Vagina (tissue), 2 donors: ENCODE measurements at places on chromosomes 5 and 9.

DNA sequence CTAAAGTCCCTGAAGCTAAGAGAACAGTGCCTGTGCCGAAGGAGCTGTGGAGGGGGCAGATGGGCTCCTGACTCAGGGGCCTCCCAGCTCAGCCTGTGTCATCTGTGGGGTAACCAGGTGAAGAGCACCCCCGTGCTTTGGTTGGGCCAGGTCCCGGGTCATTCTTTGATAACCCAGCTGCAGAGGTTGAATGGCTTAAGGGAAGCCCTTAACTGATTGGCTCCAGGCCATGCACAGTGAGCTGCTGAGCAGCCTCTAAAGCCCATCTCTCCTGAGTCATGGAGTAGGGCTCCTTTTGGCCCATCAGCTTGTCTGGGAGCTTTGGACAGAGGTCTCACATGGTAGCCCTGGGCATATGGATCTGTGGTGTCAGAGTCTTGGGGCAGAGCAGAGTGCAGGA, 28.7 kb downstream of the COL27A1 start:
- DNase-seq = no peak

GRCh38 chr9:33273266-33273971, 8.6 kb downstream of the CHMP5 start:
- DNase-seq = no peak

GRCh38 chr5:95219411-95219810, 65.5 kb downstream of the MCTP1 start:
- DNase-seq = no peak

- peak; percentile 94 for DNase-seq
Observed at GRCh38 chr5:132500931-132501628, 10.5 kb upstream of the IRF1 start.

- no peak for DNase-seq
Observed at GRCh38 chr9:113543296-113543981, 79.9 kb downstream of the RGS3 start.

DNA sequence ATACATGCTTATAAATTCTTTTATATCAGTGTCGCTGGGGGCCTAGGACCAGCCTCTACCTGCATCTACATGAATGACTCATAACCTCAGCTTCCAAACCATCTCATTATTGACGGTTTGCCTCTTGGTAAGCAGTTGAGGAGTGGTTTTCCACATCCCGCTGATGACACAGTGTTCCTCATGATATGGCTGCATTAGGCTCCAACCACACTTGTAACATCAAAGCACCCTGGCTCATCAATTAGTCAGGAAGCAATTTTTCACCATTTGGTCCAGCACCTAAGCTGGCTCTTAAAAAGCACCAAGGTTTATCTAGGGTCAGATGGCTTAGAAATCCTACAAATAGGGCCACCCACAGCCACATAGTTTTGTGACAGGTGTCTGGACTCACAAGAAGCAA, 402.4 kb downstream of the ARHGEF28 start:
- DNase-seq = no peak

DNA sequence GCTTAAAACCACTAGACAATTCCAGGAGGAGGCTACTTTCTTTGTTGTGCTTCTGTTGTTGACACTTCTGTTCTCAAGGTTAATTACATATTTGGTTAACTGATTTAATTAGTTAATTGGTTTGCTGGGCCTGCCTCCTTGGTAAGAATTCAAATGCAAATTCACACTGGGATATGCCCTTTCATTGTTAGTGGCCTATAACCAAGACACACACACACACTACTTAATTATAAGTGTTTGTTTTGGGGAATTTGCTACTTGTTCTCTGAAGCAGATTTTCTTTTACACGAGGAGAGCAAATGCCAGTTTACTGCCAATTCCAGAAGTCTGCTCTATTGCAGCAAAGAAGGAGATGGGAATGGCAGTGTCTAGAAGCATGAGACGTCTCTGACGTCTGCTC, 101.6 kb upstream of the BASP1 start:
- no peak for DNase-seq

DNA sequence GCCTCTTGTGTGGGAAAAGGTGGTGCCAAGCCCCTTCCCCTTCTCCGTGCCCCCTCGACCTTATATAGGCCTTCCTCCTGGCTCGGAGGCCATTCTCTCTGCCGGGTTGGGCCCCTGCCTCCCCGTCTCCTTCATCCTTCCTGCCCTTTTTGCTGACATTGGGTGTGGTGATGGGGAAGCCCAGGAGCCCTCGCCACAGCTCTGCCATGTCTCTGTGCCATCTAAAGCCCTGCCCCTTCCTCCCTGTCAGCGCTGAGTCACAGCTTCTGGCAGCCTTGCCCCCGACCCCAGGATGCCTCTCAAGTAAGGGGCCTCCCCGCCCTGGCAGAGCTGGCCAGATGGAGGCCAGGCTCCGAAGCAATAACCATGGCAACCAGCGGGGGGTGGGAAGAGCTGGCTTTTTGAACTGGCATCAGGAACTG, 30.4 kb downstream of the JADE2 start:
- no peak for DNase-seq

DNA sequence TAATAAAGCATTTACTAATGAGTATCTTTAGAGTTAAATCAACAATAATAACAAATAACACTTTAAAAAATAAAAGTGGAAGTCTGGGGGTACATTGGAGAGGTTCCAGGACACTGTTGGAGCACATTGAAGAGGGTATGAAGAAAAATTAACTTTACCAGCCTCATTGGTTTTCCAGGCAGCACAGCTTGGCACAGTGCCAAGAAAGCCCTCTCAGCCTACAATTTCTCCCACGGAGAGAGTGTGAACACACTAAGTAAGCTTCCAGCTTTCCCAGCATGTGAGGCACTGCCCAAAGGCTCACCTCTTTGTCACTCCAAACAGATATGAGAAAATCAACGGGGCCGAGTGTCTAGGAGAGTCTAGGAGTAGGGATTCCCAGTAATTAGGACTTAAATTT, 1912.8 kb upstream of the NUDT12 start:
- DNase-seq = no peak

- no peak for DNase-seq
Observed at GRCh38 chr5:83323557-83324180, 147.9 kb upstream of the VCAN start.

DNA sequence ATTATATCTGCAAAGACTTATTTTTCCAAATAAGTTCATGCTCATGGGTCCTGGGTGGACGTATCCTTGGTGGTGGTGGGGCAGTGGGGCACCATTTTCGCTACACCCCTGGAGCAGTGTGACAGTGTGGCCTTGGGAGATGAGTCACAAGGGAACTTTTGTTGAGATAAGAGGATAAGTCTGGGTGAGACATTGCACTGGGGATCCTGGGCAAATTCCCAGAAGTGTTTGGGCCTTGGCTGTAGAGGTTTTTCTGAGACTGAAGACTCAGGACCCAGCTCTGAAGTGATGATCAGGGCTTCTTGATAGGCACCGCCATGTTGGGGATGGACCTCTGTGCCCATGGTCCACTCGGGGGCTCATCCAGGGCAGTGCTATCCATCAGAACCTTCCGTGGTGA, 149.4 kb downstream of the MACROH2A1 start:
- no peak for DNase-seq

GRCh38 chr9:122923947-122924346, 7.4 kb downstream of the ZBTB26 start:
- DNase-seq = no peak

DNA sequence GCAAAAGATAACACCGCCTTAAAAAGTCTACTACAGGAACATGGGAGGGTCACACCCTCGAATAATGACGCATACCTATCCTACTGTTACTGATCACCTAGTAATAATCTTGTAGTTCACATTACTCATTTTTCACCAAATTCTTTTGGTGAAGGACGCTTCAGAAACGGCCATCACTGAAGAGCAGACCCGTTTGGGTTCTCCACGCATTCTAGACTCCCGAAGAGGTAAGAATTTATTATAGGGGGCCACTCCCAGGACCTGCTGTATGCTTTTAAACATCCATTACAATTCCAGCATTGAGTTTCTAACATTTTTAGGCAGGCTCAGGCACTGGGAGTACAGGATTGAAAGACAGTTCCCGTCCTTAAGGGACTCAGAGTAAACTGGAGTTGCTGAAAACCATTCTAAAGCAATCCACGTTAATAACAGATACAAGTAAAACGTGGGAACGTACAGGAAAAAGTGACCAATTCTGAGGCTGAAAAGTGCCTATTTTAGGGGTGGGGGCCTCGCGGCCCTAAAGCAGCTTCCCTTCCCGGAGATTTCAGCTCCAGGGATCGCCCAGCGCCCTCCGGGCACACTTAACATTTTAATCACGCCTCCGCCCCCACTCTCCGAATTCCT, at the start of gene FER:
FER (plus strand) TSS at position 124 of the 627 bp plus-strand sequence. CDS start 50,286 bp downstream, outside the sequence.
- DNase-seq = no peak

- DNase-seq = no peak
Observed at GRCh38 chr9:121714075-121714705, 62.8 kb downstream of the DAB2IP start.

DNA sequence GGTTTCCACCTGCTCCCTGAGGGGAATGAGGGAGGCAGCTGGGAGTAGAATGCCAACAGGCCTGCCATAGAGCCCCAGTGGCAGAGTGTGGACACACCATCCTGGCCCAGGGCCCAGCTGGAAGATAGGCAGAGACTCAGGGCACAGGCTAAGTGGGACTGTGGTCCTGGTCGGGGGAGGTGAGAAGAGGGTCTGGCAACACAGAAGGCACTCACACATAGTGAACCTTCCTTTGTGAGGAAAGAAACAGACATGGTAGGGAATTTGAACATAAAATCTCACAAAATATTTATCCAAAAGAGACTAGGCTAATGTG, 41.2 kb downstream of the WDR36 start:
- DNase-seq = no peak

- DNase-seq = no peak
Observed at GRCh38 chr9:93984860-93985259, 29.7 kb upstream of the BARX1 start.

GRCh38 chr9:4663956-4664355, 1.9 kb downstream of the PLPP6 start:
- no peak for DNase-seq

GRCh38 chr5:95081982-95082381, 202.9 kb downstream of the MCTP1 start:
- no peak for DNase-seq

GRCh38 chr9:99154356-99154755, 49.4 kb downstream of the TGFBR1 start:
- no peak for DNase-seq

GRCh38 chr9:107737987-107738743, 248.6 kb upstream of the KLF4 start:
- no peak for DNase-seq

DNA sequence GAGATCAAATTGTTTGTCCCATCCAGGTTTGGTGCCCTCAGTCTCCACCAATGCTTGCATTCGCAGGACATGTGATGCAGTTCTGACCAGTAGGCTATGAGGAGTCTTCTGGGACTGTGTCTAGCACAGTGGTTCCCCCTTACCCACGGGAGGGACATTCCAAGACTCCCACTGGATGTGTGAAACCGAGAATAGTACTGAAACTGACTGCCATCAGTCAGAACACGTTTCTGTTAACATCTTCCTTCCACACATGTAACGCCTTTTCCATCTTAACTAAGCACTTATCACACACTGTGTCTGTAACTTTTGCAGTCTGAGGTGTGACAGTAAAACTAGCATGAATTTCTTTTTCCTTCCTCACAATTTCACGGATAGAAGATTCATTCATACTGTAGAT, 74.7 kb downstream of the PTTG1 start:
- no peak for DNase-seq

DNA sequence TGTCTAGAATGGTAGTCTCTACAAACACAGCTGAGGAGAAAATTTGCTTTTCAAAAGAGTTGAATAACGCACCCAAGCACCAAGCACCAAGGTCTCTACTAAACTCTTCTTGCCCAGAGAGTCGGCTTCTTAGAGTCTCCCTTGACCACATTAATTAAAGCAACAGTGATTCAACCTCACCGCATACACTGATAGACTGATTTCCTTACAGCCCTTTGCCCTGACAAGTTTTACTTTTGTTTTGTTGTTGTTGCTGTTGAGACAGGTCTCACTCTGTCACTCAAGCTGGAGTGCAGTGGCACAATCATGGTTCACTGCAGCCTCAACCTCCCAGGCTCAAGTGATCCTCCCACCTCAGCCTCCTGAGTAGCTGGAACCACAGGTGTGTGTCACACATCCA, 1035.7 kb upstream of the DMAC1 start:
- no peak for DNase-seq

GRCh38 chr5:84292788-84293653, 91.7 kb downstream of the EDIL3 start:
- DNase-seq = no peak

DNA sequence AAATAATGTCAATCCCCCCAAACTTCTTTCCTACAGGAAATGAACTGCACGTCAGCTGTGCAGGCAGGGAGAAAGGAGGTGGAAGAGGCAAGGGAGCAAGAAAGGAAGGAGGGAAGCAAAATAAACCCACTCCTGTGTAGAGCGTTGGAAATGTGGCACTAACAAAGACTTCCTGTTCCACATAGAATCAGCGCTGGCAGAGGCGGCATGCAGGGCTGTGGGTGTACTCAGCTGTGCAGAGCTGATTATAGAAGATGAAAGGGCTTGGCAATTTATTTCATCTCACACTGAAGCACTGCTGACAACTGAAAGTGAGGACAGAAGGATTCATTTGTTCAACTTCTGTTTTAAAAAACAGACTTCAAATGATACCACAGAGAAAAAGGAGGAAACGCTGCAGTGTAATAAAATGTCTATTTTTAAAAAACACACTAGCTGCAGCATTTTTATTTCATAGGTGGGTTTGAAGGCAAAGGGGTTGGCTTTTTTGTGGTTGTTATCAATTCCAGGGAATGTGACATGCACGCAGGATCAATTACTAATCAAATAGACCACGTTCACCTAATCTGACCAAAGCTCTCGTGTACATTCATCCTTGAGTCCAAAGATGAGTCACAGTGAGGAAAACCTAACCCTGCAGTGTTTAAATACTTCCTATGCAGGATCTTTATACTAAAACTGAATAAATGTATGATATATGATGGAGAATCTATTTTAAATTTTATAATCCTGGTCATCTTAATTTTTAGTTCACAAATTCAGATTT, 583.5 kb downstream of the ZNF608 start:
- DNase-seq = no peak

DNA sequence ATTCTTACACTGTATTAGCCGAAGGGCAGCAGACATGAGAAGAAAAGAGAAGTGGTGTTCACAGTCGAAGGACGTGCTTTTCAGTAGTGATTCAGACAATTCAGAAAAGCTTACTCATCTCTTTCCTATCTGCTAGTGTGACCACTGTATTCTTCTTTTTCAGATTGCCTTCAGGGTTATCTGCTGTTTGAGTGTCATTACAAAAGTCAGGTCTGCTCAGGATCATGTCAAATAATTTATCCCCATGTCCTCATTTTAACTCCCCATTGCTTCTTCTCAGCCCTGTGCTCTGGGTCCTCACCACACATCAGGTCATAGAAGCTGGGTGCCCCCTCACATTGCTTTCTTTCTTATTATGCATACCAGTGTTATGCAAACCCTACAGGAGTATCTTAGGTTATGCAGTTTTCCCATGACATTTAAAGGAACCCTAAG, 394.0 kb downstream of the CETN3 start:
- DNase-seq = no peak

- DNase-seq = no peak
Observed at GRCh38 chr5:72947498-72947897, 8.3 kb upstream of the FCHO2 start.

GRCh38 chr5:69527128-69527770, 32.7 kb upstream of the GTF2H2C start:
- no peak for DNase-seq
